Esophagus muscularis mucosa (tissue), 4 donors: ENCODE measurements at places on chromosomes 7 and 10. TPM values are rescaled to one million over a fixed set of nuclear protein-coding genes. Genes with fewer than 3 reads are reported as not detected.

GRCh38 chr10:7634142-7634894 lies 32.4 kb downstream of the ITIH5 start:
- DNase-seq: no peak

- DNase-seq: no peak
These were observed 183.0 kb downstream of the ARID5B start for GRCh38 chr10:62084451-62084850.

GRCh38 chr7:132548489-132549078 lies 27.7 kb downstream of the PLXNA4 start:
- DNase-seq: no peak

- no peak for DNase-seq
These were observed 74.3 kb downstream of the SAMD9 start for GRCh38 chr7:93043385-93043985.

- DNase-seq: no peak
These were observed 141.2 kb downstream of the ADAM22 start for GRCh38 chr7:88075216-88075615.

DNA sequence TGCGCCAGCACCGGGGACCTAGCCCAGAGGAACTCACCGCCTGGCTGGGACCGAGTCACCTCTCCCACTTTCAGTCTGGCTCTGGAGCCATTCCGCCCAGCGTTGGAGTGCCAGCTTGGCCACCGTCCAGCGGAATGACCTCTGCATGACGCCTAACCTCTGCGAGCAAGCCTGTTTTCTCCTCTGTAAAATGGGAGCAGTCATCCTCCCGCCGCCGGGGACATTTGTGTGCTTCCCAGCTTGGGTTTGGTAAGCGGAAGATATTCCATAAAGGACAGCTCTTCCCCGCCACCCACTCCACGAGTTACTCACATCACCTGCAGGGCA lies 1.3 kb upstream of the ZCCHC24 start:
- no peak for DNase-seq

GRCh38 chr7:119105381-119105780 lies 880.9 kb downstream of the ANKRD7 start:
- no peak for DNase-seq

- no peak for DNase-seq
These were observed 24.9 kb downstream of the FOXL3 start for GRCh38 chr7:314853-315252.

ADARB2 gene
- 2.7 TPM for total RNA-seq

TSPAN12 gene
- 6.5 TPM for total RNA-seq
